ENCODE measurements at places on chromosomes 11 and 22.

DNA sequence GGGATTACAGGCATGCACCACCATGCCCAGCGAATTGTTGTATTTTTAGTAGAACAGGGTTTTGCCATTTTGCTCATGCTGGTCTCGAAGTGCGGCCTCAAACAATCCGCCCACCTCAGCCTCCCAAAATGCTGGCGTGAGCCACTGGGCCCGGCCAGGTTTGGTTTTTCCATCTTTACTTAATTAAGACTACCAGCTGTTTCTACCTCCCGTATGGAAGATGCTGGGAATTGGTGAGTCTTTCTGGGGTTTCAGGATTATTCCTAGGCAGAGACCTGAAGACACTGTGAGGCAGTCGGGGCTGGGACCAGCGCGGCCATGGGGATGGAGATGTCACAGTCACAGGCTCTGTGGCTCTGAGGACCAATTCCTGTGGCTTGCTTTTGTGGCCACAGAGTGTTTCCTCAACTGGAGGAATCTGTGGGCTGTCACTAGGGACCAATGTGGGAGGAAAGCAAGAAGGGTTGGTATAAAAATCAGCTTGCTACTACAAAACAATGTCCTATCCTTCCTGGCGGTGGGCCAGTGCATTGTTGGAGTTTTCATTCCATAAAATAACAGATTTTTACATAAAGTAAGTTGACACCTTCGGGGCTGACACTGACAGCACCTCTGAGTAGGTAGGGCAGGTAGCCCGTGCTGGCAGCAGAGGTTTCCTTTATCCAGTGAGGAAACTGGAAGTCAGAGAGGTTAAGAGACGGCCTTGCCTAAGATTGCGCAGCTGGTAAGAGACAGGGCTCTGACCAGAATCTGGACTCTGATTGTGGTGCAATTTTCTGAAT lies 8.4 kb upstream of the FTH1 start:
- no peak for DNase-seq

DNA sequence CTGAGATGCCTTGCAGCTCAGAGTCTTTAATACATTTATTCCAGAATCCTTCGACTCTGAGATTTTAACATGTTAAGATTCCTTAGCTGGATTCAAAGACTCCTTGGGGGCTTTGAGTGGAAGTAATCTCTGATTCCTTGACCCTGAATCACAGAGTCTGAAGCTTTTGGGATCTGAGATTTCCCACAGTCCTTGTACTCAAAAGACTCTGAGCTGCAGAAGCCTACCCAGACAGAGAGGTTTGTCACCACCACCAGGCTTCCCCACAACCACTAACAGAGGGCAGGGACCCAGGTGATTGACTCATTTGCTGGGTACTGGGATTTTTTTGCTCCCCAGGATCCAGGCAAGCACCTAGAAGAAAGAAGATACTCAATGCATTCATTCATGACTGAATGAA lies 1.4 kb upstream of the SERPINH1 start:
- DNase-seq, result no peak

DNA sequence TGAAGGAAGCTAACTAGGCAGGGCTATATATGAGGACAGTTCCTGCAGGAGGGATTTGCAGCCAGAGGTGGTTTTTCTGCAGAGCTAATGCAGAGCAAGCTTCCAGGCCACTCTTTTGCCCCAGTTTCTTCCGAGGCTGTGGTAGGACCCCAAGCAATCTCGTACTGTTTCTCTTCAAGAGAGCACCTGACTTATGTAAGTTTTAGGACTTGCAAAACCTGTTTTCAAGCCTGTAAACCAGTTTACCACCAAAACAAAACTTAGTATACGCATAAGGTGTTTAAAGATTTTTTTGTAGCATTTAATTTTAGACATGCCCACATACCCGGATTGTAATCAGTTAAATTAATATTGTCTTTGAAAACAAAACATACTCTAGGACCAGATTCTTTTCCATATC lies 7.7 kb upstream of the APLP2 start:
- DNase-seq, result no peak

DNA sequence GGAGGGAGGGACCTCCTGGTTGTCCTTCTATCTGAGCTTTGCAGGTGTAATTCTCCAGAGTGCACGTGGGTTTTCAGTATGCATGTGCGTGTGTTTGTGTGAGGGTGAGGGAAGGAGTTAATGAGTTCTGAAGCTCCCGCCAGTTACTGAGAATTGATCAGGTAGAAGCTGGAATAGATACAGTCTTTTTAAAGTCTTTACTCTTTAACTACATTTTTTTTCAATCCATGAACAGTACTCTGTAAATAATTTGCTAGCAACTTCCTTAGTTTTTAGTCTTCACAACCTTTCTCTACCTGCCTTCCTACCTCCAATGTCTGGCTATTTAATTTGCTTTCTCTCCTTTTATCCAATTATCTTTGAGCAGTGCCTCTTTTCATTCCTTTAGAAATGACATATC lies 25.5 kb downstream of the ARHGAP42 start:
- no peak for DNase-seq

DNA sequence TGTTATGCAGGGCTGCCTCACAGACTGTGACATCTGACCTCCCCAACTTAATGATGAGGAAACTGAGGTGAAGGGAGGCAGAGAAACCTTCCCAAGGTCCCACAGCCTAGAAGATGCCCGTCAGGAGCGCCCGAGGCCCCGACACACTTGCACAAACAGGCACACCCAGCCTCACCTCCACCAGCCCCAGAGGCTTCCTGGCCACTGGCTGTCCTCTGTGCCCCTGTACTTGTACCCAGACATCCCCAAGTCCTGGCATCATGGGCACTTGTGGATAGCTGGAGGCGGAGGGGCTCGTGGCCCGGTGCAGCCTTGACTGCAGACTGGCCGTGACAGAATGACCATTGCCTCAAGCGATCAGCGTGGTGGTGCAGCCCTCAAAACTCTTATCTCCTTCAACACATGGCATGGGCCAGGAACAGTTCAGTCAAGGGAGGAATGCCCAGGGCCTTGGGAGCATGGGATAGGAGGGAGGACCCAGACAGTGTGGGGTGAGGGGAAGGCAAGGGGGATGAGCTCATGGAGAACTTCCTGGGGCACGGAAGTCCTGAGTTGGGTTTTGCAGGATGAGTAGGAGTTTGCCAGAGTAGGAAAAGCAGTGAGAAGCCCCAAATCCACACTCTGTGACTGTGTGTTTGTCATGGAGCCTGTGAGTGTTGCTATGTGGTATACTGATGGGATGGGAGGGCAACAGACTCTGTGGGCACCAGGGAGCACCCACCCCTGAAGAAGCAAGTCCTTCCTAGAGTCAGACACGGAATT lies 25.8 kb upstream of the PPARA start:
- no peak for DNase-seq

DNA sequence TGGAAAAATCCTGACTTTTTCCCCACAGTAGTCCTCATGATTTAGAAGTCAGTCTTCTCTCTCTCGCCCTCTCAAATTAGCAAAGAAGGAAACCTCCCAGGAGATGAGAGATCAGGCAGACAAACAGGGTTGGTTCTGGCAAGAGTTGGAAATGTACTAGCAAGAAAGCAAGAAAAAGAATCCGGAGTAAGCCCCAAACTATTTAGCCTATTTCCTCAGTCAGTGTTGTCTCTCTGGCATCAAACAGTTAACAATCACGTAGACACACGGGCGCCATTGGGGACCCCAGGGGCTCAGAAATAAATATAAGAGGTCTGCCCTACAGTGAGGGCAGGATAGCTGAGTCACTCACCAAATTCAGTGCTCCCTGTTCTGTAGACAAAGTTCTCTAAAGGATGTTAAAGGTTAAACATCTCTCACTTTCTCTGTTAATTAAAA lies 4.7 kb downstream of the C11orf52 start:
- no peak for DNase-seq

DNA sequence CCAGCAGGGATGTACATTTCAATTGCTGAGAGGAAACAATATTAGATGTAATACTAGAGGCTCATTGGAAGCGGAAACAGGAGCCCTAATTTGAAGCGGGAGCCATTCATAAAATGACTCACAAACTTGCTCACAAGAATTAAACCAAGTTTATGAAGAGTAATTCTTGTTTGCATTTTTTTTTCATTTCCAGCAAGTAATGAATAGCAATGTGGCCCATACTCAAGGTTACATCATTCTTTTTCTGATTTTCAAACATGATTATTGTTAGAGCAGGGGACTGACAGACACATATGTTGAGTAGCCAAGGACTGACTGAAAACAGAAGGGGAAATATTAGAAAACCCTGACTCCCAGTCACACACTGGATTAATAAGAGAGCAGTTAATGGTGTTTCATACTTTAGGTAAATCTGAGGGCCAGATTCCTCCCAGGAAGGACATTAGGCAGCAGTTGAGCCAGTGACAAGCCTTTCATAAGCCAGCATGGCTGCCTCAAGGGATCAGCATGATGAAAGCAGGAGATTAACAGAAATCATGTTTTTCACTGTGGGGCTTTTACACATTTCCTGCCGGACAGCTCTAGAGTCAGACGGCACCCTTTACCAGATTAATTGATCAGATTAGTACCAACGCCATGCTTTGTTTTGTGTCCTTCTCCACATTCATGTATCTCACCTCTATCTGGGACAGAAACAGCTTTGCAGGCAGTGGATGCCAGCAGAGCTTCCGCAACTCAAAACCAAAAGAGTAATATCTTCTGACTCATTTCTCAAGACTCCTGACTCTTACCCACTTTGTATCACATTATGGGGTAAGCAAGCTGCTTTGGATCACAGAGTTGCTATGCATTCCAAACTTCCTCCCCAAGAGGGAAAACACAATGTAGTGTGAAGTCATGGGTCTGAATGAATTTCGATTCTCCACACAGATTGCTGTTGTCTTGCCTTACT lies 831.6 kb downstream of the KCNA4 start:
- DNase-seq, result no peak

DNA sequence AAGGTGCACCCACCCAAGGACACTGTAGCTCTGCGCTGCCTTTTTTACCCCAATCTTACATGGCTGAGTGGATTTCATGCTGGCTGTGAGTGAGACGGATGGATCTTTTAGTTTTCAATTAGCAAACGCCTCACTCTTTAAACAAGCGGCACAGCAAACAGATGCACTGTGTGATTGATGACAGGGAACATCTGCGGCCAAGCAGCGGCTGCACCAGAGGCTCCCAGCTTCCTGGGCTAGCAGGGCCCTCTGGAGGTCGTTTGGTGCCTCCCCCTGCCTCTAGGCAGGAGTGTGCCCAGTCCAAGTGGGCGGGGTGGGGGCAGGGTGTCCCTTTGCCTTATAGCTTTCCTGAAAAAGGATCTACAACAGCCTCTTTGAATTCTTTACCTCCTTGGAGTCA lies 2.1 kb upstream of the DRD2 start:
- no peak for DNase-seq

DNA sequence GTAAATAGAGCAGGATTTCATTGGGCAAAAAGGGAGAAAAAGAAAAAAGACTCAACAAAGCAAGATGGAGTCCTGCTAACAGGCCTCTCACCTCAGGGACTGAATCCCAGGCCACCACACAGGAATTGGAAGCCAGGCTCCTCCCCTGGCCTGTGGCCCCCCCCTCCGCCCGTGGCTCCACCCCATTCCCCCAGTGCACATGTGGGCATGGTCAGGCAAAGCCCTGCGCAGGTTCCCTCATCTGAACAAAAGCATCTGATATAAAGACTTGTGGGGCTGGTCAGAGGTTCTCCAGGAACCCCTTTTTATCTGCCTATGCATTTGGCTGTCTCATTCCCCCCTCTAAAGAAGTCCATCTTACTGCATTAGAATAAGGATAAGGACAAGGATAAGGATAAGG lies 46.0 kb upstream of the PAK1 start:
- no peak for DNase-seq

GRCh38 chr11:13349046-13349445 lies 71.5 kb downstream of the BMAL1 start:
- no peak for DNase-seq

DNA sequence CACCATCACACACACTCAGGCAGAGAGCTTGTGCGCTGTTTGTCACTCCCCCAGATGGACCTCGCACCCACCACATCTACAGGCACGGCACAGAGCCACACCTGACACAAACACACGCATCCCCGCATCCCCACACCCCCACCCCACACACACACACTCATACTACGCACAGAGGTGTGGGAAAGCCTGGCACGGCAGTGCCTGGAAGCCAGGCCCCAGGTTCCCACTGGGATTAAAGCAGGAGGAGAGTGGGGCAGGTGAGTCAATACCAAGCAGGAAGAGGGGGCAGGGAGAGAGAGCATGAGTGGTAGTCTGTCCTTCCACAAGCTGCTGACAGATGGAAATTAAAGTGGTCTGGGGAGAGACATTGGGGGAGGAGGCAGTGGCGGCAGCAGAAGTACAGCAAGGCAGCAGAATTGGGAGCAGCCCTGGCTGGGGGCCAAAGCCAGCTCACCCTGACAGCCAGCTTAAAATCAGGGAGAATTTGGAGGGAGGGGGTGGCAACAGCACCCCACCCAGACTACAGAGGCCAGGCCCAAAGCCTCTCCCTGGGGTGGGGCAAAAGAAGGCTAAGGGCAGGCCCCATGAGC lies 20.7 kb downstream of the TNKS1BP1 start:
- DNase-seq, result no peak

GRCh38 chr11:122670131-122670530 lies 14.6 kb downstream of the UBASH3B start:
- DNase-seq, result no peak

GRCh38 chr11:83151274-83151977 lies 5.5 kb upstream of the PCF11 start:
- no peak for DNase-seq

GRCh38 chr11:19646308-19646707 lies 66.3 kb upstream of the NAV2 start:
- no peak for DNase-seq

DNA sequence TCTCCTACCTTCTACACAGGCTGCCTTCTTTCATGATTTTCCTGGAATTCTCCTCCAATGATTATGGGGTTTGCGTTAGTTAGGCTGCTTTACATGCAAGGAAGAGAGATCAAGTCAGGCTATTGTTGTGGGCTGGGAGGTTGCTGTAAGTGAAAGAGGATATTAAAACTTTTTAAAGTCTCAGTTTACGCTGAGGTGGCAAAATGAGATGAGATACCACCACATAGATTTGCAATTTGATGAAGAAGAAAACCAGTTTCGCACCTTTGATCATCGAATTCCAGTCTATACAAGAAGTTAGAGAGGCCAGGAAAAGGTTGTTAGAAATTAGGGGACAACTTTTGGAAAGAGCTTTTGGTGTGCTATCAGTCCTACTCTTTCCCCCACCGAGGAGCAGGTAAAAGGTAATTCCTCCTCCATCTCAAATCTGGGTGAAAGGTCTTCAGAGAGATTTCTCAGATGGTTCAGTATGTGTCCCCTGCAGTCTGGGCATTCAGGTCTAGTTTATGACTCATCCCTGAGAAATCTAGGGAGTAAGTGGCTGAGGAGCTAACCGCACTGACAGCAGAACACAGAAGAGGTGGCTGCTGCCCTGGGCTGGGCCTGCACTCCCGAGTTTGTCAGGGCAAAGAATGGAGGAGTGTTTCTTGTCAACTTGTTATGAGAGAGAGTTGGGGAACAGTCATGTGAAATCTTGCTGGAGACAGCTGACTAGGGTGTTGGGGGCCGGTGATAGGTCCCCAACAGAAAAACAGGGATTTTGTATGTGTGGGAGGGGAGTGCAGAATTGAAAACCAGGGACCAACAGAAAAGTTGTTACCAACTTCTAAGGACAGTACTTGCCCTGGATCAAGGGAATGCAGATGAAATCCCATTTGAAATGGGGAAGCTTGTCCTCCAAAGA lies 34.7 kb downstream of the CCDC83 start:
- no peak for DNase-seq

Data from stimulated activated CD4-positive, alpha-beta T cell treated with anti-CD3 and anti-CD28 coated beads, Interleukin-15, amount 100 ng/mL, for 24 hours (primary cell).